Central memory CD8-positive, alpha-beta T cell (primary cell): ENCODE measurements at places on chromosomes 12 and 14.

GRCh38 chr14:54220704-54221431 is 175.9 kb upstream of the CDKN3 start:
- DNase-seq: no peak

GRCh38 chr14:37787879-37788494 is 192.6 kb downstream of the TTC6 start:
- DNase-seq: no peak

DNA sequence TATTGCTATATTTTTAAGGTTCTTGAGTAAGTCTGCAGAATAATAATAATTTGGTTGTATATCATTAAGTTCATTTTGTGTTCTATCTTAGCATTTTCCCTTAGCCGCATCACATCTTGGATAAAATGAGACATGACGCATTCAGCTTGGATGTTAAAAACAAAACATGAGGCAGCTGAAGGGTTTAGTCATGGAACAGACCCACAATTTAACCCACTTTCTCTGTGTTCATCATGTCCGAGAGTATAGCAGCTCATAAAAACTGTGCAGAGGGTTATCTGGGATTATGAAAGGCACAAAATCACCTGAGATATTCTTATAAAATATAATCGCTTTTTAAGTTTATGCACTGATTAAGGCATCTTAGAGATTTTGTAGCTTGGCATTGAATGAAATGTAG is 219.3 kb downstream of the TRHDE start:
- no peak for DNase-seq

DNA sequence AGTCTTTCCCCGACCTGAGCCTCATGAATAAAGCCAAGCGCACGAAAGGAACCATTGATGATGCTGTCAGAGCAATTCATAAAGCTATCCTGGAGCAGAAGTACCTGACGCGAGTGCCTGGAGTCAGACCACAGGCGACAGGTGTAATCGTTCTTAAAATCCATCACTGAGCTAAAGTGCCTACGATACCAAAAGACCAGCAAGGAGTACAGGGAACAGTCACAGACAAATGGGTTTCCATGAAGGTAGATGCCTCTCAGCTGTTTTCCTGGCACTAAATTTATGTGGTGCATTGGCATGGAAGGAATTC is 1.4 kb upstream of the PCED1B start:
- DNase-seq: no peak

- DNase-seq: no peak
These were observed 1.1 kb downstream of the KMT2D start for GRCh38 chr12:49059299-49060171.

DNA sequence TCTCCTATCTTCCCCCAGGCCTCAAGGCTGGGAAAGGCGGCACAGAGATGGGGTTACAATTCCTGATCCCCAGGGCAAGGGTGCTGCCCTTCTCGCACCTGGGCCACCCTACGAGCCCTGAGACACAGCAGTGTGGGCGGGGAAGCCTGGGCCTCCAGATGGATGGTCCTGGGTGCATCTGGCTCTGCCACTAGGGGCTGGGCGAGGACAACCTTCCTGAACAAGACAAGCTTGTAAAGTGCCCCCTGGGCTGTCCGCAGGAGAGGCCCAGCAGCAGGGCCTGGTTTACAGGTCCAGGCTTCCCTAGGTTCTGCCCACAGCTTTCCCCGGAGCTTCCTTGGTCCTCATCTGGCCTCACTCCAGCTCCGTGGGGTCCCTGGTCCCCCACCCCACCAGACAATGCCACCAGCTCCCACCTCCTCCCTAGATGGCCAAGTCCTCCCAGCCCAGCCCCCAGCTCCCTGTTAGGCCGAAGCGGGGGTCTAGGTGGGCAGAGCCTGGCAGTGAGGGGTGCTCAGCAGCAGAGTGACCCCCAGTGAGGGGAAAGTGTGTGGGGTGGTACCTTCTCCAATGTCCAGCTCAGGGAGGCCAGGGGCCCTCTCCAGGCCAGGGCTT is 8.9 kb downstream of the ARL6IP4 start:
- DNase-seq: no peak

DNA sequence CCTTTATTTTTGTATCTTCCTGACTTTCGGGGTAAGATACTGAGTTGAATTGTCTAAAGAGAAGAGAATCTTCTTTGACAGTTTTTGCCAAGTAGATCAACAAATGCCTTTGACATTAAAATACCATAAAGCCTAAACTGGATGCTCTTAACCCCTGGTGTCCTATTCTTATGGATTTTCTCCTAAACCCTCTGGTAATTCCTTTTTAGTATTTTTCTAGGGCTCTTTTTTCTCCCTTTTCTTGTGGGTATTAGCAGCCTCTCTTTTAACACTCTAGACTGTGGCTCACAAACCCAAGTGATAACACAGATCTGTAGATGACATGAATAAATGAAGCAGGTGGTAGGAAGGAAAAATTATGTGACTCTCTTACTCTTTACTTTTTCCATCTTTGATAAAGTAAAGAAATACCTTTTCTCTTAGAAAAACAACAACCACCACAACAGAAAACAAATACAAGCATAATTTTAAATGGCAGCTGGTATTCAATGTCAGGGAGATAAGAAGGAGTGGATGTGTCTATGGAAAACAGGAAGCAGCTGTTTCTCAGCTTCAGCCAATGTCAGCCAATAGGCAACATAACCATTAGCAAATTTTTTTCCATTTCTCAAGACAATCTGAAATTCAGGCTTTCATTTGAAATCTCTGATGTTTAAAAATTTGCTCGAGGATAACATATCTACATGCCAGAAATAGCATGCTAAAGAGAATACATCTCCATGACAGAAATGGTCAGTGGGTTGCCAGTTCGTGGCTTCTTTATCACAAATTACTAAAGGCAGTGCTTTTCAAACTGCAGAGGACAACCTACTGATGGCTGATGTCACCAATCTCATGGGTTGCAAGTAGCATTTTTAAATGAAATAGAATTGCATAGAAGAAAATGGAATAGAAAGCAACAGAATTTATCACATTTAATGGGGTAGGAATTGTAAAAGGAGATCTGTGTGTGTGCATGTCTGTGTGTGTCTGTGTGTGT is 123.1 kb upstream of the KRR1 start:
- no peak for DNase-seq

- DNase-seq: no peak
These were observed 890 bp upstream of the KIF26A start for GRCh38 chr14:104137297-104138097.

DNA sequence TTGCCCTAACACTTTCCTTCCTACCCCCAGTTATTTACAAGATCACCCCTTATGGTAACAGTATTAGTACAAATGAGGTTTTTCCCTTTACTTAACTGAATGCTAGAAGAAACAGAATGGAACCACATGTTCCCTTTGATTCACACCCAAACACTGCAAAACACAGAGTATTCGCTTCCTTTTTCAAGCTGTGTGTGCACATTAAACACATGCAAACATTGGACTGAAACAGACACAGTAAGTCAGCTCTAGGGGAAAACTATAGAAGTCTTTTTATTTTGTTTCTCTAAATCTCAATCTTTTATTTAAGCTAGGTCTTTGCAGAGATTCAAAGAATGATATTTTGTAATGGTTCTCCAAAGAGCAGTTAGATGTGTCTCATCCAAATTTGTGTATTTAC is 728.5 kb downstream of the DIO2 start:
- no peak for DNase-seq

GRCh38 chr14:29536886-29537511 is 390.6 kb downstream of the PRKD1 start:
- DNase-seq: no peak

DNA sequence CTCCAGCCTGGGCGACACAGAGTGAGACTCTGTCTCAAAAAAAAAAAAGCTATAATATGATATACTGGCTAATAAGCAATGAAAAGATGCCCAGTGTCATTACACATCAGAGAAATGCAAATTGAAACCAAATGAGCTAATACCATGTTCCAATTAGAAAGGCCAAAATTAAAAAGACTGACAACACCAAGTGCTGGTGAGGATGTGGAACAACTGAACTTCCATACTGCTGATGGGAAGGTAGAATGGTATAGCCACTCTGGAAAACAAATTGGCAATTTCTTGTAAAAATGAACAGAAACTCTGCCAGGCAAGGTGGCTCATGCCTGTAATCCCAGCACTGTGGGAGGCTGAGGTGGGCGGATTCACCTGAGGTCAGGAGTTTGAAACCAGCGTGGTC is 8.5 kb upstream of the PHETA1 start:
- DNase-seq: no peak

DNA sequence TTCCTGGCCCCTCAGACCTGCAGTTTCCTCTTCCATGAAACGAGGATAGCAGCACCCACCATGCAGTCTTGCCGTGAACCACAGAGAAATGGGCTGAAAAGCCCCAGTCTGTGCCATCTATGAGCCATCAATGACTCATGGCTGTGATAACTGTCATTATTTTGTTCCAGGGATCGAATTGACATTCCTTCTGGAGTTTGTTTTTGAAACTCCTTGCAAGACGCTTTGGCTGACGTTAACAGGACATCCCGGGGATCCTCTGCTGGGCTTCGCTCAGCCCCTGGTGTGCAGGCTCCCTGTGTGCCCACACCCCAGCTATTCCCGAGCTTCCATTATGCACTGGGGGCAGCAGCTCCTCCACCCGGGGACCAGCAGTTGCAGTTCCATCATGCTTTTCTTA is 33.8 kb downstream of the MMAB start:
- no peak for DNase-seq

- no peak for DNase-seq
These were observed 299.5 kb downstream of the DAD1 start for GRCh38 chr14:22289570-22289969.

- DNase-seq: no peak
These were observed 44.9 kb downstream of the IFNG start for GRCh38 chr12:68114606-68115005.

DNA sequence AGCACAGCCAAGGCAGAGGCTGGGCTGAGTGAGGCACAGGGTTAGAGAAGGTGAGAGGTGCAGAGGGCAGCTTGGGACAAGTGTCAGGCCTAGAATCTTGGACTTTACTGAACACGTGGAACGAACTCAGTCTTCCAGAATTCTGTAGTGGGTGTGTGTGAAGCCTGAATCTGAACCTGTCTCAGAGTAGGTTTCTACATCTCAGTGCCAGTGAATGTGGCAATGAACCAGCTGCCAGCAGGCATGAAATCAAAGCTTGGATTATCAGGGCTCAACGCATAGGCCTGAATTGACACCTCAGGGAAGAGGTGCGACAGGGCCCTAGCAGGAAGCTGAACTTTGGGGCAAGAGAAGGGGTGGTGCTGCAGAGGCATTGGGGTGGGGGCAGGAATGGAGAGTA is 104.6 kb downstream of the SAMD4A start:
- no peak for DNase-seq

- no peak for DNase-seq
These were observed 42.5 kb downstream of the WDR20 start for GRCh38 chr14:102182190-102182589.

GRCh38 chr14:85325134-85326017 is 204.6 kb upstream of the FLRT2 start:
- no peak for DNase-seq

DNA sequence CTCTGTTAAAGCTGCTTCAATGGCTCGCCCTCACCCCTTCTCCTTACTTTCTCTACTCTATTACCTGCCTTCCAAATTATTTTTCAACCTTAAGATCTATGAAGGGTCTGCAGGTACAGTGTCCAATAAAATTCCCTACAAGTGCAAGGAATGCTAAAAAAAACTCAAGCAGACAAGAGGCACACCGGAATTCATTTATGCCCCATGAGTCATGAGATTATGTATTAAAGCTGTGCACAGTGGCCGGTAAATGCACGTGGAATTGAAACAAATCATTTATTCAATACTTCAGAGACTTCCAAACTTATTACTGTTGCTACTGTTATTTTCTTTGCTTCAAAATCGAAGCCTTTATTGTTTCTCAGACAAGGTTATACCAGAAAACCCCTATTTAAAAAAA is 68.4 kb downstream of the ST8SIA1 start:
- DNase-seq: no peak

DNA sequence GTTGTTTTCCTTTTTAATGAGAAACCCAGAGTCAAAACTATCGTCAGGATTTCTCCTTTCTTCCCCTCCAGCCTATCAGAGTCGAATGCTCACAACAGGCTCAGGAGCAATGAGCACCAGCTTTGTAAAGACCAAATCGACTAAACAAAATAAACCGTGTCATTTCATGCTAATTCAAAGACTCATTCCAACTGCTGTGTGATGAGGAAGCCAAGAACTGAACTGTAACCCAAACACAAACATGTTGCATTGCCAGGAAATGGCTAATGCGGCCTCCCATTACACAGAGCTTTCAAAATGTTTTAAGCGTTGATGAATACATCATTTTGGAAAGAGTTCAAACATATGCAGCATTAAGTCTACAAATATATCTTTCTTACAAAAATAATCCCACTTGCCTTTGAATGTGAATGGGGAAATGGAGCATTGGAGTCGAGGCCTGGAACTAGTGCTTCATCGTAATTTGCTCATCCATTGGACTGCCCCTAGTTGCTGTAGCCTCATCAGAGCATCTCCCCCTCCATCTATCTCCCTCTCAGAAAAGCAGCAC is 349.5 kb downstream of the GXYLT1 start:
- no peak for DNase-seq

DNA sequence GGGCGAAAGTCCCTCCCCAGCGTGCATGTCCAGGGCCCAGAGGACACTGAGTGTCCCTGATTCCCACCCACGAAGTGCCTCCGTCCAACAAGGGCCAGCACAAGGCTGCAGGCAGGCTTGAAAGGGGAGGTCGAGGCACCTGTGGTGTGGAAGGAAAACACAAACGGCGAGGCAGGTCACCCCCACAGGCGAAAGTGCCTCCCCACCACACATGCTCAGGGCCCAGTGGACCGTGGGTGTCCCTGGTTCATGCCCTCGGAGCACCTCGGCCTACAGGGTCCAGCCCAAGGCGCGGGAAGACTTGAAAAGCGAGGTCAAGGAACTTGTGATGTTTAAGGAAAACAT is 370.4 kb downstream of the ALG10 start:
- DNase-seq: no peak

GRCh38 chr12:103830730-103831320 is 10.2 kb downstream of the NT5DC3 start:
- no peak for DNase-seq

GRCh38 chr14:104557766-104558165 is 21.8 kb upstream of the C14orf180 start:
- no peak for DNase-seq

DNA sequence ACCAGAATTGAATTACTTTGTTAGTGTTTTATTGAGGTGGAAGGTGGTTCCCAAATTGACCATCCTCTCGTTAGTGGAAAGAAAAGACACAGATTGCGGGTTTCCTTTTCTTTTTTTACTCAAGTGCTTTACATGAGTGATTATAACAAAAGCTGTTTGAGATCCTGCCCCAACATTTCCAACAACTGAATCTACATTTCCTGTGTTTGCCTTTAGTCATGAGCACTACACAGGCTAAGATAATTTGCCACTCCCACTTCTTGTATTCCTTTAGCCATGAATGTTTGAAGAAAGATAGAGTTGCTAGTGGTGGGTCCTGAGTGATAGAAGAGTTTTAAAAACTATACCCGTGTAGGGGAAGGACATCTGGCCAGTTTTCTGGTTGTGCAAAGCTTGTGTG is 16.0 kb downstream of the RERGL start:
- no peak for DNase-seq

- DNase-seq: no peak
These were observed 44.6 kb upstream of the EVL start for GRCh38 chr14:100020629-100021028.

- no peak for DNase-seq
These were observed 6.7 kb downstream of the ANO4 start for GRCh38 chr12:100801320-100801719.

GRCh38 chr12:88623777-88624548 is 43.7 kb upstream of the KITLG start:
- DNase-seq: no peak
